ENCODE measurements at places on chromosomes 16 and 17.

DNA sequence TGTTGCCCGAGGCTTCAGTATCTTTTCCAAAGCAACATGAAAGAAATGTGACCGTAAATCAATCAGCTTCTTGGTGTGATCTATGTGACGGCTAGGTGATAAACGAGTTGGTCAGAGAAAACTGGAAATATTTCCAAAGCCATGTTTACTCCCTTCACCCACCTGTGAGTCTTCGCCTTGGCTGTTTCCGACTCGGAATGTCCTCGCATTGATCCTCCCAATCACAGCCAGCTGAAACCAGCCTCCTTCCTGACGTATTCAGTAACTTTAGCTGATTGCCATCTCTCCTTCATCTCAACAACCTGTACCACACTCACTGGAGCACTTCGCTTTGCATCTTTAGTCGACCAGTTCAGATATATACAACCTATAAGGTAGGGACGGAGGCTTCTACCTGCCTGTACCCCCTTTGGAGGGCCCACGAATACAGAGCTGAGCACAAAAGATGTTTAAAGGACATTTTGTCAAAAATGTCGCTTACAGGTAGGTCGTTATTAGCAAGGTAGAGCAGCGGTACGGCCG is 705 bp downstream of the KRABD2 start:
- no peak for DNase-seq

GRCh38 chr17:82592767-82593589 is 55.3 kb downstream of the WDR45B start:
- no peak for DNase-seq

GRCh38 chr17:12826431-12826830 is 37.1 kb downstream of the ARHGAP44 start:
- DNase-seq: no peak

DNA sequence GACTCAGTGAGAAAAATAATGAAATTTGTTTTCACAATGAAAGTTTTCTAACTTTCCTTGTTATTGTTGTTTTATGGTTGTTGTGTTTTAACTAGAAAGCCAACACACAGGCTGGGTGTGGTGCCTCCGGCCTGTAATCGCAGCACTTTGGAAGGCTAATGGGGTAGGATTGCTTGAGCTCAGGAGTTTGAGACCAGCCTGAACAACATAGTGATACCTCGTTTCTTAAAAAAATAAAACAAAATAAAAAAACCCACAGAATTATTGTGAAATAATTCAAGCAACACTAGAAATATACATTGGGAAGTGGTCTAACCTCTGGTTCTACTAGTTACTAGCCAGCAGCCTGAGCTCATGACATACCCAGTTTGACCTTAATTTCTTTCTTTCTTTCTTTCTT is 630 bp downstream of the MILR1 start:
- DNase-seq: no peak

DNA sequence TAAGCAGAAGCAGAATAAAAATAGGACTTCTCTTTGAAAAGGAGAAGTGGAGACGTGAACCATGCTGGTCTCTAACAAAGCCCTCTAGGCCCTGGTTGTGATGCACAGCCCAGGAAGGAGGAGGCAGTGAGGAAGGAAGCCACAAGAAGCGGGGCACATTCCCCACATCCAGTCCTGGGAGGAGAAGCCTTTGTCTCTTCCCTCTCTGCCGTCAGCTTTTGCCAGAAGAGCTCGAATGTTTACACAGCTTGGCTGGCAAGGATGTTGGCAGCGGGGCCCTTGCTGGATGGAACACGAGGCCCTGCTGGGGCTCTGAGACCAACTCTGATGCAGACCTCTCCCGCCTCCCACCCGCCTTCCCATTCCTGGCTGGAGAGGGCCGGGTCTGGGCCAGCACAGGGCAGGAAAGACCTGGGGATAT is 91.3 kb downstream of the MAF start:
- DNase-seq: no peak

DNA sequence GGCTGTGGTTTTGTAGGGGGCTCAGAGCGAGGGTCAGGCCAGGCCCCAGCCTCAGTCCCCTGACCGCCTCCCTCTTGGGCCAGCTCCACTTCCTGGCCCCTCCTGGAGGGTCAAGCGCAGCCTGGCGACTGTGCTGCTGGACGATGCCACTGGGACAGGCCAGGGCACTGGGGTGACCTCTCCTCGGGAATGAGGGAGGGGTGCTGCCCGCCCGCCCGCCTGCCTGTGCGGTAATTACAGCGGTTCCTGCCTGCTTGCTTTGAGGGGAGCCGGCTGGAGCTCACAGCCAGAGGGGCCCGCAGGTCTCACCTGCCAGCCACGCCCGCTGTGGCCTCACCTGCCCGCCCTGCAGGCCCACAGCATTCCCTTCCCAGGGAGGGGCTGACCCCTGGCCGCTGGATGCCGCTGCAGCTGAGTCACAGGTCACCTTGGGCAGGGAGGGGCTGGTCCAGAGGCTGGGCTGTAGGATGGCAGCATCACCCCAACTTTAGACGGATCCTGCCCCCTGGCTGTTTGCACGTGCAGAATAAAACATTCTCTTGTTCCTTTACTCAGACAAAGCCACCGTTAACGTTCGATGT is 76.7 kb upstream of the CBX4 start:
- DNase-seq: no peak

DNA sequence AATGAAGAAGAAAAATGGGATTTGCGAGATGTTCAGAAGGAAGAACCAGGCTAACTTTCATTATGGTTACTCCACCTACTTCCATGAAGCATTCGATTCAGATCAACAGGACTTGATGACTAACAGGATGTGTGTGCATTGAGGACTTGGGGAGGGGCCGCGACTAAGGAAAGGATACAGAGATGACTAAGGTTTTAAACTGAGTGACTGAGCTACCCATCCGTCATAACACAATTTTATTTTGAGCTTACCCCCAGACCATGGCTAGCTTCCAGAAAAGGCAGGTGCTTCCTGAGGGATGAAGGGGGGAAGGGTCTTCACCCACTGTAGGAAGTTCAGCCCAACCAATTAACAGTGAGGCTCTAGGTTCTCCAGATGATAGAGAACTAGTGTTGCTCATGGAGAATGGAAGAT is 2.5 kb upstream of the CDYL2 start:
- no peak for DNase-seq

DNA sequence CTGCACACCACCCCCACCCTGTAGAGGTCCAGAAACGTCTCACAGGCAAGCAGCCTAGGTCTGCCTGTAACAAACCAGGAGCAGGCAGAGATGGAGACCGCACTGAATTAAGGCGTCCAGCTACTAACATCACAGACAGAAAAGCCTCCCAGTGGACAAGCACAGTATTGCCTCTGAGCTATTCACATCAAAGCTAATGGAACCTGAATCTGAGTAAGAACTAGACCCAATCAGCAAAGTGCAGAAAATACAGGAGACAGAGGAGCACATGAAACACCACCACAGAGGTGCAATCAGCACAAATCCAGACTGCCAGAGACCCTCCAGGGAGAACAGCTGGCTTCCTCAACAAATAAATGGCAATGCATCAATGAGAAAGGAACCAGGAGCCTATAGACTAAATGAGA is 22.2 kb upstream of the PEMT start:
- DNase-seq: no peak

DNA sequence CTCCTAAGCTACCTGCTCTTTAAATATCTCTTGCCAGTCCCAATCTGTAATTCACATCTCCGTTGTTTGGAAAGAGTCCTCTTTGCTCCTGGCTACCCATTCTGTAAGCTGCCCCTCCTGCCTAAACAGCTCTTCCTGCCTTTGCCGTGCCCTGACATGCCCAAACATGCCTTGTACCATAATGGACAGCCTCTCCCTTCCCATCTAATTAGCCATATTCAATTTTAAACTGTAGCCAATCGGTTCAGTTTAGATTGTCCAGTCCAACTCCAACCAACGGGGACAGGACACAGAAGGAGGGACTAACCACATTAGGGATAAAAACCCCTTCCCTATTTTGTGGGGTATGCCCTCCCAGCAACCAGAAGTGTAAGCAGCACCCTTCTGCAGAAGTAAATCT is 30.6 kb upstream of the CLEC3A start:
- DNase-seq: no peak
